ENCODE measurements at places on chromosomes 2 and 18.
A peak's percentile ranks its signal among the peaks of the same experiment; 100 is the strongest.

DNA sequence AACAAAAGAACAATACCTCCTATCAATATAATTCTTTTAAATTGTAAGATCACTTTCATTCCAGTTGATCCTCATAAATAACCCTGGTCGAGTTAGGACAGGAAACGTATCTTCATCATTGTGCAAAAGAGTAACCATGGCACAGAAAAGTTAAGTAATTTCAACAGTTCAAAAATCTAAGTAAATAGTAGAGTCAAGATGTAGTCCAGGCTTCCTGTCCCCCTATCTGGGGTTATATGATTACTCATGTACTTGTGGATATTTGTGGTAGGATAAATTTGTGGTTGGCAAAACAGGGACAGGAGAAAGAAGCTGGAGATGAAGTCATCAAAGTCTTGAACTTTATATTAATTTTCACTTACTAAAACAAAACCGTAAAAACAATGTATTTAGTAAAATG is 772.6 kb downstream of the TSN start:
- no peak for DNase-seq

GRCh38 chr2:101692766-101693165 is 4.7 kb upstream of the MAP4K4 start:
- no peak for DNase-seq

DNA sequence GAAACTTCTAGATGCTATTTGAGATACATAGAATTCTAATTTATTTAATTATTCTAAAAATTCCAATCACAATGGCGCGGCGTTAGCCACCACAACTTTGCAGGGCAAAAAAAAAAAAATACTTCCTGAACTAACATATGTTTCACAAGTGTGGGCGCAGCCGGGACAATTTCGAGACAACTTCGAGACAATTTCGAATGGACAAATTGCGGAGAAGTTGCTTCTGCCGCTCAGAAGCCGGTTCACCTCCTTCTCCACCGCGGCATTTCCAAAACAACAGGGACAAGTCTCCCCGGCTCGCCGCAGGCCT is 842 bp downstream of the PAX3 start:
- DNase-seq: no peak

- no peak for DNase-seq
Observed at GRCh38 chr18:27094621-27095020, 90.5 kb downstream of the CHST9 start.

GRCh38 chr2:23926290-23926749 is 603 bp downstream of the ATAD2B start:
- DNase-seq: peak; percentile 1

DNA sequence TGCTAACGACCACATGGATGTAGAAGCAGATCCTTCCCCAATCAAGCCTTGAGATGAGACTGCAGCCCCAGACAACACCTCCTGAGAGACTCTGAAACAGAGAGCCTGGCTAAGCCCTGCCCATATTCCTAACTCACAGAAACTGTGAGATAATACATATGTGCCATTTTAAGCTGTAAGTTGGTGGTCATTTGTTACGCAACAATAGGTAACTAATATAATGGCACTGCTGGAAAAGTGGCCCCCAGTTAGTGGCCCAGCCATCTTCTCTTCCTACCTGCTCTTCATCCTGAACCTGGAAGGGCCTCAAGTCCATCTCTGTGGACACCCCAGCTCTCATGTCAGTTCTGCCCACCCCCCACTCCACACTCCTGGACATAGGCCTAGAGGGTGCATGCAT is 144.0 kb downstream of the TMEM17 start:
- DNase-seq: no peak

GRCh38 chr2:120230515-120231471 is 7.6 kb upstream of the TMEM185B start:
- no peak for DNase-seq

DNA sequence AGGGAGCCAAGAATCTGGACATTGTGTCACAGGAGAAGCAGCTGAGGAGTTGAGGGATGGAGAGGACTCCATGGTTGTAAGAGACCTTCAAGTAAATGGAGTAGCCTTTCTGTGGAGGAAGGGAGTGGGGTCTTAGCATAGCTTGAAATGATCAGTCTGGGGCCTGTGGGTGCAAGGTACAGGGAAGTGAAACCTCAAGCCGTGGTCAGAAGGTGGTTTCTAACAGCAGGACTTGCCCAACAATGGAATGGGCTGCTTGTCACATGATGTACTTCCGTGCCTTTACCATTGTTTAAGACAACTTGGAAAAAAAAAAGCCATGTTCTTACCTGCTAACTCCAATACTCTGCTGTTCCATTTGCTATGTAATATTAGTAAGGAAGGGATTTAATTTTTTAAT is 140.7 kb downstream of the LDLRAD4 start:
- no peak for DNase-seq

DNA sequence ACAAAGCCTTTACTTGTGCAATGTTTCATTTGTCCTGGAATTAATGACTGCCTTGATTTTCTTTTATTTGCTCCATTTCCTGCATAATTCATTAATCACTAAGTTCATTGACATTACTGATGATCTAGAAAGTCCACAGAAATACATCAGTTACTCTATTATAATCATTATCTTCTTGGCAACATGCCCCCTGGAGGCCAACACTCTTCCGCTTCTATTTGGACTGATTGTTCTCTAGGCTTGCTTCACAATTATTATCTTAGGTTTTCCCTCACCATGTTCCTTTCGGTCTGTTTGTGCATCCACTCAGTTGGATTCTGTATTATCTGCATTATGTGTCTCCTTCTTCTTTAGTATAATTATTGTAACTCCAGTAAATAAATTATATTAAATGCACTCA is 461.0 kb upstream of the CDH2 start:
- DNase-seq: no peak

DNA sequence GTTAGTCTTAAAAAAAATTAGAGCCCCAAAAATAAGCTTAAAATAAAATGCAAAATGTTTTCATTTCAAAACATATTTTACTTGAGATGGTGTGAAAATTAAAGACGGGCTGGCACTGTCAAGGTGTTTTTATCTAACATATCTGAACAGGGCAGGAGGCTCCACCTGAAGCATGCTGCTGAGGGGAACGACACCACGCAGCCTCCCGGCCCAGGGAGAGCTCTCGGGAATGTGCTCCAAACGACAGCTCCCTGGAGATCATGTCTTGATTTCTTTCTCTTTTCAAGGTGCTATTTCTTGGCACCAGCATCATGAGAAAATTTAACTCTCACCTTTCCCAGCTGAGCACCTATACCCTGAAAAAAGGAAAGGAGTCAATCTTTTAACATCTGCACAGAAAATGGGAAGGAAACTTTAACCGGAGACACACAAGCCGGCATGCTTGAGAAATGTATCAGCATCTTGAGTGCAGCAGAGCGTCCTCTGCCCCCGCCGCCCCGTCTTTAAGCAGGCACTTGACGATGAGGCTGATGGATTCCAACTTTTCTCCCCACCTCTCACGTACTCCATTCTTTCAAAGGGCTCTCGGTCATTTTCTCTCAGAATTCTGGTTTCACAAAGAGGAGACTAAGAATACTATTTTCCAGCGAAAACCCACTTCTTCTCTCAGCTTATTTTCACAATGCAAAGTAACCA is 56.6 kb downstream of the EIPR1 start:
- no peak for DNase-seq

DNA sequence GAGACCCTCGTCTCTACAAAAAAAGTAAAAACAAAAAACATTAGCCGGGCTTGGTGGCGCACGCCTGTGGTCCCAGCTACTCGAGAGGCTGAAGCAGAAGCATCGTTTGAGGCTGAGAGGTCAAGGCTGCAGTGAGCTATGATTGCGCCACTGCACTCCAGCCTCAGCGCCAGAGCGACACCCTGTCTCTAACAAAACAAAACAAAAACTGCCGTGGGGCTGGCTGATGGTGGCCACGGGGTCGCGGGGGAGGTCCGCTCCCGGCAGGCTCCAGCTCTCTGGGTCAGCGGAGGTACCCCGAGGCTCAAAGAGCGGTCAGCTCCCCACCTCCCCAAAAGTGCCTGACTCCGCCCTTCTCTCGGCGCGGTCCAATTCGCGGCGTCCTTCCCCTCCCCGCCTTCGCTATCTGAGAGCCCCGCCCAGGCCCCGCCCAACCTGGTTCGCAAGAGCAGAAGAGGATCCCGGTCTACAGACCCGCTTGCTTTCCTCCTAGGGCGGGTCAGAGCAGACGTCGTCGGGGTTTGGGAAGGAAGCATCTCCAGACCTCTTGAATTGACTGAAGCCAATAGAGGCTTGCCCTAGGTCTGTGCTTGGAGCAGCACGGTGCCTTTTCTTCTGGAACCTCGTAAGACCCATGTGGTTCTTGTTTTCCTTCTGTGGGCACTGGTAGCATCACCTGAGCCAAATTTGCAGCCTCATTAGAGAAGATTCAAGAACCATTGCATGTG is 7.8 kb downstream of the RAX start:
- no peak for DNase-seq

DNA sequence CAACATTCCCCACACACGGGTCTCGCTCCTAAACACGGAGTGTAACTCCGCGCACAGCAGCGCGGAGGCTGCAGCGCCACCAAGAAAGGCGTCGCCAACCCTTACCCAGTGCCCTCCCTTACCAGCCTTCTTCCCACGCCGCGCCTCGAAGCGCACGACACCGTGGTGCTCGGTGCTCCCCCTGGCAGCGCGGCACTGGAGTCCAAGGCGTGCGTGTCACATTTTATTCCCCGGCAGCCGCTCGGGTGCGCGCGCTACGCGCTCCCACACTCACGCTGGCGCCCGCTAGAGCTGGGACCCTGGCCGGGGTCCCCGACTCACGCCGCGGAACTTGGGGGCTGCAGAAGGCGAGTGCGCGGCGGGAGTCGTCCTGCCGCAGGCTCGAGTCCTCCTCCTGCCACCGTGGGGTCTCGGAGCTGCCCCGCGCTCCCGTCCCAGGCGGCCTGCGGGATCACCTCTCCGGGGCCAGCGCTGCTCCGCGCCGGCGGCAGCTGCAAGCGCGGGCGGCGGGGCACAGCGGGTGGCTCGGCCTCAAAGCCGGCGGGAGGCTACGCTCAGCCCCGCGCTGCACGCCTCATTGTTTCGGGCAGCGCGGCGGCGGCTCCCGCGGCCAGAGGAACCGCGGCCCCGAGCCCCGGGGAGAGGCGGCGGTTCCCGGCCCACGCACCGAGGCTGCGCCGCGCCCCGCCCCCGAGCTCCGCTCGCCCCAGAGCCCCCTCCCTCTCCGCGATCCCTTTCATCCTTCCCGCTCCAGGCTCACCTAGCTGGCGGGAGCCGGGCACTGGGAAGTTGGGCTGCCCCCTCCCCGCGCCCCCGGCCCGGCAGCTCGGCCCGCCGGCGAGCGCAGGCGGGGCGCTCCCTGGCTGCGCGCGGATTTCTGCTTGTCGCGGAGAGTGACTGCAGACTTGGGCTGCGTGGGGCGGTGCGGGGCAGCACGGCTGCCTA is at the start of gene ST6GAL2:
TSS of gene ST6GAL2 (minus strand) at position 197 of the 945 bp plus-strand sequence. CDS start 42,190 bp downstream, outside the sequence.
- DNase-seq: no peak

- no peak for DNase-seq
Observed at GRCh38 chr18:50662177-50662576, 102.3 kb downstream of the MAPK4 start.

- DNase-seq: no peak
Observed at GRCh38 chr2:5937851-5938565, 245.8 kb downstream of the SOX11 start.

DNA sequence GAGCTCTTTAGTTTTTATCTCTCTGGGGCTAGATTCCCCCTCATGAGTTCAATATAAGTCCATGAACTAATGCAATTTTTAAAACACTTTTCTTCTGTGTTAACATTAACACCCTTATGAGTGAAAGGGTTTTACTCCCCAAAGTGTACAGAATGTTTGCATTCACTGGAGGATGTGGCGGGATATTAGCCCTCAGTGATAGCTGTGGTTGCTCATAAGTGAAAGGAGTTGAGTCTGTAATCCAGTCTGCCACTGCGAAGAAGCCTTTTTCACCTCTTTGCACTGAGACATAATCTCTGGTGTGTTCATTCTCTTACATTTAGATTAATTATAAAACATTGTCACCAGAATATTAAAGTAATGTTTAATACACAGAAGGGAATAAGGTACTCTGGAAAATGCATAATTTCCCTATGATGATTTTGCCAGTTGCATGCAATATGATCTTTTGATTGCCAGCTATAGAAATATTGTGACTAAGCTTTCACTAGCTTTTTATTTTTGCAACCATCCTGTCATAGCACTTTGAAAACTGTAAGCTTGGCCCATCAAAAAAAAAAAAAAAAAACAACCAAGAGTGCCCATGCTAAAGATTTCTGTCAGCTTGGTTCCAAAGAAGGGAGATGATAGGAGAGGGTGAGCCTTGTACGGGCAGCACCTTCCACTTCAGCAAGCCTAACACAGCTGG is 113.2 kb downstream of the BCL11A start:
- DNase-seq: no peak

- no peak for DNase-seq
Observed at GRCh38 chr2:85545780-85546240, 6.8 kb downstream of the MAT2A start.

GRCh38 chr18:9952633-9953416 is 39.0 kb downstream of the VAPA start:
- DNase-seq: no peak

DNA sequence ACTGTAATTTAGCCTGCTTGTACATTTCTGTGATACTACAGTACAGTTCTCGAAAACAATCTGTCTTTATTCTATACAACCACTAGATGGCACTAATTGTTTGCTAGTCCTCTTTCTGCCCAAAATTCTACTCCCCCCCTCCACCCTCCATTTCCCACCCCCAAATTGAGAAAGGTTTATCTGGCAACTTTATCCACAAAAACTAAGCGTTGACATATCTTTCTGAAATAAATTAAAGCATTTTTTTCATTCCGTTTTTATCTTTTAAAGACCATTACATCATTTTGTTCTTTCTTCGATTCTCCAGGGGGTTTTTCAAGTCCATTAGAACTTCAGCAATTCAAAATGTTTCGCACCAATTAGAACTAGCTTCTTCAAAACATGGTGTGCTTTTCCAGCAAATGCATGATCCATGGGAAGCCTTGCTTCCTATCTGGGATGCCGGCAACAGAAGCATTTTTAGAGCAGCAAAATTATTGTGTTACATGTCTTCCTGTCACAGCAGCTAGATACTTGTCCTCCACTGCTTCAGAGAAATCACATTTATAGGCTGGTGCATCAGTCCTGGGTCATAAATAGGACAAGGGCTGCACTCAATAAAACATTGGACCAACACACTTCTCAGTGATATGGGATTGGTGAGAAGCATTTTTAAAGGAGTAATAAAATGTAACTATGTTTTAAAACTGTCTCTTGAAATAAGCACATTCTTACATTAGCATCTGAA is 241.3 kb downstream of the PAX3 start:
- DNase-seq: no peak

GRCh38 chr2:46690825-46691224 is 211.5 kb downstream of the TMEM247 start:
- no peak for DNase-seq

GRCh38 chr2:155145758-155146229 is 447.3 kb downstream of the KCNJ3 start:
- no peak for DNase-seq

DNA sequence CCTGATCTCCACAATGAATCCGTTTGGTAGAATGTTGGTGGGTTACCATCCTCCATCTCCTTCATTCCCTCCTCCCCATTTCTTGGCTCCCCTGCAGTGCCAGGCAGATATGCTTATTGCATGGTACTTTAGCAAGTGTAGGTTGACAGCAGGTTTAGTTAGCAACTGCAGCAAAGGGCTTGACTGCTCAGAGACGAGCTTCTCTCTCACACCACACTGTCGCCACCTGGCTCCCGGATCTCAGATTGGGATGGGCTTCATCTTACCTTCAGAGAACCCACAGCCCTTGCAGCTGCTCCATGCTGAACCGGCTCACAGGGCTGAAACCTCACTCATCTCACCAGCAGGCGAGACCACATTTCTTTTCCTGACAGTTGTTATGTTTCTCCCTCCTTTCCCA is 88.8 kb downstream of the VWA3B start:
- DNase-seq: no peak

GRCh38 chr2:38178556-38179419 is 102.8 kb upstream of the CYP1B1 start:
- no peak for DNase-seq

Measured in stimulated activated CD4-positive, alpha-beta T cell treated with anti-CD3 and anti-CD28 coated beads, Interleukin-1b, Interleukin-23, amount 100 ng/mL, for 24 hours (primary cell).